ENCODE measurements at places on chromosomes 5 and 9. TPM values are rescaled to one million over a fixed set of nuclear protein-coding genes. Genes with fewer than 3 reads are reported as not detected.

The THBS4 gene
- 0.64 TPM for total RNA-seq

GRCh38 chr9:103734471-103734870 lies 359.6 kb upstream of the SMC2 start:
- no peaks in the 10 kb centered on the region for H3K4me1 ChIP-seq
- no peak overlapping the region for H3K27ac ChIP-seq
- DNase-seq: no peak
- no peaks in the 10 kb centered on the region for H3K36me3 ChIP-seq
- H3K27me3 ChIP-seq: no peaks in the 10 kb centered on the region
- H3K4me3 ChIP-seq: no peak overlapping the region

The TLR4 gene
- not detected for total RNA-seq

The CD274 gene
- 10.5 TPM for total RNA-seq

The TLX3 gene
- total RNA-seq: not detected

Data from activated CD4-positive, alpha-beta T cell treated with anti-CD3 and anti-CD28 coated beads, Interleukin-2, amount 10 ng/mL, durations not matched to agents 7 days and 5 days (primary cell).